ENCODE measurements at places on chromosomes 13 and 19.

GRCh38 chr13:70324519-70324918 is 216.3 kb upstream of the KLHL1 start:
- no peak for DNase-seq

GRCh38 chr13:51275101-51275500 is 52.9 kb downstream of the FAM124A start:
- no peak for DNase-seq

DNA sequence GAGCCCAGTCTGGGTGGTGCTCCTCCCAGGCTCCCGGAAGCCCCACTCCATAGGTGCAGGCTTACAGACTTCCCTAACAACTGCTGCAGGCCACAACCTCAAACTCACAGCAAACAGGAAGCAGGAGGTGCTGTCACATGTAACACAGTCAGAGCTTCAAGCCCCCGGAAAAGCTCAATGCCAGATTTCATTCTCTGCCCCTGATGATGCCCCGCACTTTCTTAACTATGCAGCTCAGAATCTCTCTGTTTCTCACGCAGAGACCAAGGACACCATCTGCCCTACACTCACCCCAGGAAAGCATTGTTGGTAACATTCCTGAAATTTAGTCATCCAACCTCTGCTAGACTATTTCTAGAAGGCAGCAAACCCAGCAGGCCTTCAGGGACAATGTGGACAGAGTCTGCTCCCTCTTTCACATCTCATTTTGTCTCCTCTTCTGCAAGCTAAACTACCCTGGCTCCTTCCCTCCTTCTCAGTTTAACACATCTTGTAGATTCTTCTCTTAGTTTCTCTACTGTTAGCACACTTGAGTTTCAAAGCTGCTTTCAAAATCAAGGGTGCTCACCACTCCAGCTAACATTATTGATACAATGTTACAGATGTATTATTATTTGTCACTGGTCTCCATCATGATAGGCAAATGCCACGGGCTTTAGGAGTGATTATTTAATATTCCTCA is 162.5 kb downstream of the KCTD12 start:
- DNase-seq = no peak

GRCh38 chr13:103812971-103813370 is 746.8 kb upstream of the SLC10A2 start:
- DNase-seq = no peak

DNA sequence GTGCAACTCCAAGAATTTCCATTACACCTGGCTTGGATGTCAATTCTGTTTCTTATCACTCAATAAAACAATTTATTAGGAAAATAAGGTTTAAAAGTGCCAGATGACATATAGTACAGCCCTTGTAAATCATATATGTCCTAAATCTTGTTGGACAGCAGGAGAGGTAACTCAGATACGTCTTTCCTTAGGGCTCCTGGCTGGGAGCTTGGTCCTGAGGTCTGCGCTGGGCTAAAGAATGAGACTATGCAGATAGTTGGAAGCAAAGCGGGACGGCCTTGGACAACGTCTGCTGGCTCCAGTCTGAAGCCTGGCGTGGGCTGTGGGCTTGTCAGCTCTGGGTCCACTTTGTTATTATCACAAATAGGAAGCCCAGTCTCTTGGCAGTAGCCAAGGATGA is 377.0 kb downstream of the DLEU7 start:
- no peak for DNase-seq

DNA sequence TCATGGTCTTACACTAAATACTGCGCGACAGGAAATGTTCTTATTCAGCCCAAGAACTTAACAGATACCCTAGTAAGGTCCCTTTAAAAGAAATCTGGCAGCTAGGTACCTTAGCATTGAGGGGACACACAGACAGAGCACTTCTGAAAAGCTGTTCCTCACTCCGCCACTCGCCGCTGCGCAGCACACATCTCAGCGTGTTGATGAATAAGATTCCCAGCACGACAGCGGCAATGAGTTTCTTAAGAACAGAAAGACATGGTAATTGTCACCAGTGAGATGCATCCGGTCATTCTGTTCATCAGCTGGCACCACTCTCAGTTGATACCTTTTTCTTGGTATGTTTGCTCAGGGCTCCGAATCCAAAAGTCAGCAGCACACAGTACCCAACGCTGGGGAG is 39.9 kb downstream of the TMTC4 start:
- DNase-seq = no peak

GRCh38 chr19:35149463-35149862 is 5.1 kb upstream of the FXYD5 start:
- no peak for DNase-seq

- no peak for DNase-seq
These were observed 7.2 kb downstream of the KRTDAP start for GRCh38 chr19:35483089-35483488.

DNA sequence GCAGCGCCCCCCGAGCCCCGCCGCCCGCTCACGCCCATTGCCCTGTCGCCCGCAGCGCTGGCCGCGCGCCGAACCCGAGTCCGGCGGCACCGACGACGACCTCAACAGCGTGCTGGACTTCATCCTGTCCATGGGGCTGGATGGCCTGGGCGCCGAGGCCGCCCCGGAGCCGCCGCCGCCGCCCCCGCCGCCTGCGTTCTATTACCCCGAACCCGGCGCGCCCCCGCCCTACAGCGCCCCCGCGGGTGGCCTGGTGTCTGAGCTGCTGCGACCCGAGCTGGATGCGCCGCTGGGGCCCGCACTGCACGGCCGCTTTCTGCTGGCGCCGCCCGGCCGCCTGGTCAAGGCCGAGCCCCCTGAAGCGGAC is 518 bp downstream of the KLF2 start:
- peak; percentile 61 for DNase-seq

- no peak for DNase-seq
These were observed 21.8 kb downstream of the SAFB2 start for GRCh38 chr19:5600797-5601196.

- DNase-seq = no peak
These were observed 10.1 kb downstream of the RHPN2 start for GRCh38 chr19:33054623-33055022.

GRCh38 chr13:46620471-46620870 is 67.5 kb downstream of the LRCH1 start:
- no peak for DNase-seq

DNA sequence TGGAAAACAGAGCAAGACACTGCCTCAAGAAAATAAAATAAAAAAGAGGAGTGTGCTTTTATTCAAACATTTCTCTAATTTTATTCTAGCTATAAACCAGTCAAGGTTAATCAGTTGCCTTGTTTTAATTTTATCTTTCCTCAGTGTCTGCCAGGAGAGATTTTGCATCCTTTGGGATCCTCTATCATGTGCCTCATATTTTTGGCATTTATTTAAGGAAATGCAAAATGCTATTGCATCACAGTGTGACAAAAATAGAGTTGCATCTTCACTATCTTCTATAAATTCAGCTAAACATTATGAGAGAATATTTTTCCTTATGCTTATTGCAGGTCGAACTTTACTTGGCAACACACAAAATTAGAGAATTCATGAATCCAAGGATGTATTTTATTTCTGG is 639.0 kb upstream of the KLF12 start:
- no peak for DNase-seq

GRCh38 chr19:57512845-57513244 is 13.1 kb downstream of the ZNF773 start:
- no peak for DNase-seq

- no peak for DNase-seq
These were observed 369.9 kb downstream of the KLF5 start for GRCh38 chr13:73428706-73429105.

DNA sequence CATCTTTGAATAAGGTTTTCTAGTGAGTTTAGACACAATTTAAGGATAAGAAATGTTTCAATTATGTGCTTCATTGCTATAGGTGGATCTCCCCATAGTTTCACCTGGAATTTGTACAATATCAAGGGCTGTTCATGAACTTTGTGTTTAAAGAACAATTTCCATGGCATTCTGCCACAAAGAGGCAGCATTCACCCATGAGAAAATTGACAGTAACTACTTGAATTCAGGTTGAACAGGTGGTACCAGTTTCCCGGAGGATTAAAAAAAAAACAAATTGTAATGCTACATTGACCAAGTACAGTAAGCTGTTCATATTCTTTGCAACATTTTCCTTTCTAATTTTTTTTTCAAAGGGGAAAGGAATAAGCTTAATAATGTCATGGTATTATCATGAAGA is 9.1 kb downstream of the SLITRK5 start:
- DNase-seq = no peak

- no peak for DNase-seq
These were observed 78.0 kb downstream of the MAP4K1 start for GRCh38 chr19:38539751-38540150.

- no peak for DNase-seq
These were observed 12.7 kb downstream of the GPR42 start for GRCh38 chr19:35383536-35383935.

- DNase-seq = no peak
These were observed 68.4 kb downstream of the SPATA13 start for GRCh38 chr13:24228852-24229458.

- no peak for DNase-seq
These were observed 37.4 kb downstream of the ERICH4 start for GRCh38 chr19:41480336-41480735.

- no peak for DNase-seq
These were observed 8.7 kb upstream of the TIMM50 start for GRCh38 chr19:39471756-39472536.

DNA sequence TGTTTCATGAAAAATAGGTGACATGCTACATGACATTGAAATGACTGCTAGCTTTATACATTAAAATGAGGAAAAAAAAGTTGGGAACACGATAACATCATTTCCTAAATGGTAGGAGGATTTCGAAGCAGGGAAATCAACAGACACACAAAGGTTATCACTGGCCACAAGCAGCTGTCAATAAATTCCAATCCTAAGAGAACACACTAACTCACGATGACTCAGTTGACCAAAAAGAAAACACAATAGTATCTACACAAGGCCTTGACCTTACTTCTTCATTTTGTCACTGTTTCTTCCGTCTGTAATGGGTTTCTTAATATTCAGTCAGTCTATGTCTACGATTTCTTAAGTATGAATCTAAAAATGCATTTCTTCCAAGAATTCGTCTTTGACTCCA is 36.5 kb downstream of the STARD13 start:
- no peak for DNase-seq

Measured in ecto neural progenitor cell (in vitro differentiated cells).